NCI-H69 (cell line): ENCODE measurements at places on chromosomes 1 and 21.

DNA sequence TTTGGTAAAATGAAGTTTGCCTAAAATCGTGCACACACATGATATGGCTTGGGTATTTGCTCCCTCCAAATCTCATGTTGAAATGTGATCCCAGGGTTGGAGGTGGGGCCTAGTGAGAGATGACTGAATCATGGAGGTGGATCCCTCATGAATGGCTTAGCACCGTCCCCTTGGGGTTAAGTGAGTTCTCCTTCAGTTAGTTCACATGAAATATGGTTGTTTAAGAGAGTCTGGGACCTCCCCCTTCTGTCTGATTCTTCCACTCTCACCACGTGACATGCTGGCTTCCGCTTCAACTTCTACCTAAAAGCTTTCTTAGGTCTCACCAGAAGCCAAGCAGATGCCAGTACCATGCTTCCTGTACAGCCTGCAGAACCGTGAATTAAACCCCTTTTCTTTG is 58.4 kb downstream of the SIPA1L2 start:
- DNase-seq: peak; percentile 91

DNA sequence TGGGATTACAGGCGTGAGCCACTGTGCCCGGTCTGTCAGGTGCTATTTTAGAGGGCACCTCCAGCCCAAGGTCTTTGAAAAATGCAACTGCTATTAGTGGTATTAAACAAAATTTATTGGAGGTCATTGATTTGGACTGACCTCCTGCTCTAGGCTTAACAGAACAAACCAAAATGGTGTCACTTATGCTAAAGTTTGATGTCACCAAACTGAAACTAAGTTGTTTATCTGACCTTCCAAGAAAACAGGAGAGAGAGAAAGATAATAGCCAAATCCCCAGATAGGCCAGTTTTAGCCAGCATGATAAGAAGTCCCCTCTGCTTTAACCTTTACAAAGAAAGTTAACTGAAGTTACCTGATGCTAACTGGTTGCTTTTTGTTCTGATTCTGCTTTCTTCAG is 8.1 kb upstream of the INAVA start:
- DNase-seq: no peak

DNA sequence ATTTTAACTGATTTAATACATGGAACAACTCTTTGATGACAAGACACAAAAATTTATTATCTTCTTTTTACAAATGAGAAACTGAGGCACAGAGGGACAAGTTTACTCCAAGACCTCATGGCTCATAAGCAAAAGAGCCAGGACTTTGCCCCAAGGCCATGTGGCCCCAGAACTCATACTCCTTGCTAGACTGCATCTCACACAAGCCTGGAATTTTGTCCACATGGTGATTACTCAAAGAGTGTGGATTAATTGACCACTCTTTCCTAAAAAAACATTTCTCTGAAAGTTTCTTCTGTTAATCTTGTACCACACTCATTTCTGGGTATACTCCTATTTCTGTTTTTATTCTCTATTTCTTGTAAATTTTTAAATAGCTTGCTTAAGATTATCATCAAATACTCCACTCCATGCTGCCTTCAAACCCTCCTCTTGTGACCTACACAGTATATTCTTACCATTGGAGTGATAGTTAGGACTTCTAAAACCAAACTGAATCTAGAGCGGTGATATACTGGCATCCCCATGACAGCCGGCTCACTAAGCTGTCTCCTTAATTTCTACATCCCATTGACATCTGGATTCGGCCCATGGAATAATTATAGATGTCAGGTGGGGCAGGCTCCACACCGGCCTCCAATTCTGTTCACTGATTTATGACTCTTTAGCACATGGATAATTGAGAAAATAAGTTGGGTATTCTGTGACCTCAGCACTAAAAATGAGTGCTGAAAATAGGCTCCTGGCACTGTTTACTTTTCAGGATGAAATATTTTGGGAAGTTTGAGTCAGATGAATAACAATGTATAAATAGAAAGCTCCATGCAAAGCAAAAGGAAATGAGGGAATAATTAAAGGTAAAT is 16.1 kb downstream of the RGS4 start:
- DNase-seq: peak; percentile 97

DNA sequence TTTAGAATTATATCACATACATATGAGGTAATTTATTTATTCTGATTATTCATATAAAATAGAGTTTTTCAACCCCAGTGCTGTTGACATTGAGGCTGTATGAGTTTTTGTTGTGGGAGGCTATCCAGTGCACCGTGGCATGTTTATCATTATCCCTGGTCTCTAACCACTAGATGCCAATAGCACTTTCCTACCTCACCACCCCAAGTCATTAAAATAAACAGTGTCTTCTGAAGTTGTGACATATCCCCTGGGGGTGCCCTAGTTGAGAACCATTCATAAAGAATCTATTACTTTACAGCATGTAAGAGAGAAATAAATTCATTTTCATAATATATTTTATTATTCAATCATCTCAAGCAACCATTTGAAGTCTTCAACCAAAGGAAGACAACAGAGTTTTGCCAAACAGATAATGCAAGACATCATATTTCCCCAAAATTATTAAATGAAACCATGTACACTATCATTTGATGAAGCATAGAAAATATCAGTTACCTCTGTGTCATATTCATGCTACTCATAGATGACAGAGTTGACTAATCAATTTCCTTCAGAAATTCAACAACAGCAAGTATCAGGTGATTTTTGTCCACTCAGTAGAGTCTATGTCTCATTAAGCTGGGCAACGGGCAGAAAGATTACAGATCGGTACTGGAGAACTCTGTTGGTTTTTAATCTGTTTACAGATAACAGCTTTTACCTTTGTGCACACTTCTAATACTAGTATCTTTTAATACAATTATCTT is 39.5 kb upstream of the RGS1 start:
- DNase-seq: no peak

DNA sequence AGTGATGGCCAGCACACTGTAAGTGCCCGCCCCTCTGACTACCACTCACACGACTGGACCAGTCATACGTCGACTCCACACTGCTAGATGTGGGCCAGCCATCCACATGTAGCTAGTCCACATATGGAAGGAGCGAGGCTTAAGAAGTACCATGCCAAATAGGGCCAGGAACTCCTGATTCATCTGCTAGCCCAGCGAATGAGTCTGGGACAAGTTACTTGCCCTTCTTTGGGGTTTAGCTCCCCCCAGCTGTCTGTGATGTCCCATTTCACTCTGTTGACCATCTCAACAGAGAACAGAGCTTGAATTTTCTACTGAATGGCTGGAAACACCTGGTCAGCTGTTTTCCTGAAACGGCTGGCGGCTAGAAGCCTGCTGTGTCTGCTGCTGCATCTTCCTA is 5.8 kb downstream of the CSRP1 start:
- peak; percentile 37 for DNase-seq

- no peak for DNase-seq
These were observed 60.0 kb downstream of the NRDC start for GRCh38 chr1:51818487-51818886.

DNA sequence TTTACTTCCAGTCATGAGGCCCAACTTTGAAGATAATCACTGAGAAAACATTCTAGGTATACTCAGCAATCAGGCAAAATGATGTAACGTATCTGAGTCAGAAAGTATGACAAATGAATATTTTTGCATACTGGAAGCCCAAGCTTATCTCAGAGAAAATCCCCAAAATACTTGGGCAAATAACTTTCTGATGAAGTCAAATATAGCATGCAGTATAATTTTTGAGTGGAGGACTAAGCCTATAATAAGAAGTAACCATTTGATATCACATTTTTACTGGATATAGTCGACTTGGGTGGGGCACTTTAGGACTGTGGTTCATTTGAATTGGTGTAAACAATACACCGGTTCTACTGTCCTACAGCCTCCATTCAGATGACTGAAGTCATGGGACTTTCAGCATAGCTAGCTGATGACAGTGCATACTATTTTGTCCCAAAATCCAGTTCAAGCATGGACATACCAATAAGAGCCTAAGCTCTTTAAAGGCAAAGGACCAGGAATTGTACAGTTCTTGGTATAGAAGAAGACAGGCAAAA is 2.3 kb upstream of the GADD45A start:
- peak; percentile 44 for DNase-seq

- DNase-seq: no peak
These were observed 7.1 kb upstream of the MROH9 start for GRCh38 chr1:170927955-170928840.
